Liver (tissue), 10 donors: ENCODE measurements at places on chromosomes 5 and 9. TPM values are rescaled to one million over a fixed set of nuclear protein-coding genes. Genes with fewer than 3 reads are reported as not detected.

OLFM1 gene
- polyA plus RNA-seq = 5.9 TPM

SNX18 gene
- polyA plus RNA-seq = 9.7 TPM

NUTM2G gene
- polyA plus RNA-seq = 0.07 TPM

GPRIN1 gene
- 0.30 TPM for polyA plus RNA-seq

GRCh38 chr5:141517312-141517711 is 28.4 kb downstream of the PCDHGC5 start:
- no peak for DNase-seq

DNA sequence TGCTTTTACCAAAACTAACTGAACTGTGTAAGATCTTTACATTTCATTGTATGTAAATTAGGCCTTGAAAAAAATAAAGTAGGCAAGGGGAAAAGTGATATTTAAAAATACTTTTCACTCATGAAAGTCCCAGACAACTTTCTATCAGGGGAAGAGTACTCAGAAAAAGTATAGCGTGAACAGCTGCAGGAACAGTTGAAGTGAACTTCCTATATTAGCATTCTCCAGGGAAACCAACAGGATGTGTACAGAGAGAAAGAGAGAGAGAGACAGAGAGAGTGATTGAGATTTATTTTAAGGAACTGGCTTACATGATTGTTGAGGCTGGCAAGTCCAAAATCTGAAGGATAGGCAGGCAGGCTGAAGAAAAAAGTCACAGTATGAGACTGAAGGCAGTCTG is 42.0 kb downstream of the ERMP1 start:
- DNase-seq = no peak

DNA sequence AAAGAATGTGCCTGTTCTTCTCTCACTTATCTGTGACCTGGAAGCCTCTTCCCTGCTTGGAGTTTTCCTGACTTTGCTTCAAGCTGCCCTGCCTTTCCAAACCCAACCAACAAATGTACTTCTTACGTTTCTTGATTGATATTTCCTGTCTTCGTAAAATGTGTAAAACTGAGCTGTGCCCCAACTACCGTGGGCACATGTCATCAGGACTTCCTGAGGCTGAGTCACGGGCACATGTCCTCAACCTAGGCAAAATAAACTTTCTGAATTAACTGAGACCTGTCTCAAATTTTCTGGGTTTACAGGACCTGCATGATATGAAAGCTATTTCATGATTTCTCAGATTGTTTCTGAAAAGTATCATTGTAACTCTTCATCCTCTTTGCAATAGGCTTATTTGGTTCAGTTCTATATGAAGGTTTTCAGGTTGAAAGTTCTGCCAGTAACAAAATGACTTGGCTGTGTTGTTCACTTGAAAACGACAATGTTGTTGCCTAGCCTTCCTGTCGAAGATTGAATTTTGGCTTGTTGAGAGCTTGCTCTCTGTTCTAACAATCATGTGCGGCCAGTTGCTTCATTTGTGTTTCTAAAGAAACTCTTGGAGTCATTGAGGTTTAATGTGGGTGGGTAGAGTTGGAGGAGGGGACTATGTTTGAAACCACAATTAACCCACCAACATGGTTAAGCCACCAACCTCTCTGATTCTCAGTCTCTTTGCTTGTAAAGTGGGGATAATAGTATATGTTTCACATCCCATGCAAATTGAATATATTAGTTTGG is 145.6 kb downstream of the FBXL7 start:
- DNase-seq = no peak

- no peak for DNase-seq
These were observed 85.5 kb downstream of the DIRAS2 start for GRCh38 chr9:90556897-90557675.

DNA sequence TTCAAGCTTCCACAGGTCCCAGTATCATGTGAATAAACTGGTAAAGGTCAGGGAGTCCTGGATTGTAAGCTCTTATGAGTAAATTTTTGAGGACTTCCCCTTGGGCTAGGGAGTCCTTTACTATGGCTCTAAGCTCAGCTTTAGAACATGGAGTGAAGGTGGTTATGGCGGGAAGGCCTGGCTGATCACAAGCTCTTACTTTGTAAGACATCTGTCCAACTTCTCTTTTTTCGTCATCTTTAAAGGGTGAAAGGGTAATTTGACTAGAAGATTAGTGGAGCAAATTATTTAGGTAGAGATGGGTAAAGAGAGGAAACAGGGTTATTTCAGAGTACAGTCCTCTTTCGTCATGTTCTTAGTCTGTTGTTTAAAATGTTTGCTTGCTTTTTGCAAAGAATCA is 155.4 kb downstream of the AOPEP start:
- DNase-seq = no peak
